Stimulated activated CD8-positive, alpha-beta memory T cell treated with anti-CD3 and anti-CD28 coated beads, Interleukin-4, amount 100 ng/mL, for 4 hours (primary cell): ENCODE measurements at places on chromosomes 4 and X.

GRCh38 chrX:124125471-124125870, 164.0 kb downstream of the STAG2 start:
- no peak for DNase-seq

DNA sequence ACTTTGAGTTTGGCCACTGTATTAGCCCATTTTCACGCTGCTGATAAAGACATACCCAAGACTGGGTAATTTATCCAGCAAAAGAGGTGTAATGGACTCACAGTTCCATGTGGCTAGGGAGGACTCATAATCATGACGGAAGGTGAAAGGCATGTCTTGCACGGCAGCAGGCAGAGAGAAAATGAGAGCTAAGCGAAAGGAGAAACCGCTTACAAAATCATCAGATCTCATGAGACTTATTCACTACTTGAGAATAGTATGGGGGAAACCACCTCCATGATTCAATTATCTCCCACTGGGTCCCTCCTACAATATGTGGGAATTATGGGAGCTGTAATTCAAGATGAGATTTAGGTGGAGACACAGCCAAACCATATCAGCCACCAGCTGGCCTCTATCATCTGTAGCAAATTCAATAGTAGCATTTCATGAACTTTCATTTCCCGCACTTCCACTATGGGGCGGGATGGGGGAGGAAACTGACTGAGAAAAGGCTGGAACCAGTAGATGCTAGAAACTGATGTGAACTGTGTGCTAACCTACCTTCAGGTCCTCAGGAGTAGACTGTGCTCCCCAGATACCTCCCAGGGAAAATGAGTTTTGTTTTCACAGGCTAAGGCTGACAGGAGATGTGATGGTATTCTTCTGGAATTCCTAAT, 35.3 kb upstream of the LGI2 start:
- DNase-seq, result no peak

DNA sequence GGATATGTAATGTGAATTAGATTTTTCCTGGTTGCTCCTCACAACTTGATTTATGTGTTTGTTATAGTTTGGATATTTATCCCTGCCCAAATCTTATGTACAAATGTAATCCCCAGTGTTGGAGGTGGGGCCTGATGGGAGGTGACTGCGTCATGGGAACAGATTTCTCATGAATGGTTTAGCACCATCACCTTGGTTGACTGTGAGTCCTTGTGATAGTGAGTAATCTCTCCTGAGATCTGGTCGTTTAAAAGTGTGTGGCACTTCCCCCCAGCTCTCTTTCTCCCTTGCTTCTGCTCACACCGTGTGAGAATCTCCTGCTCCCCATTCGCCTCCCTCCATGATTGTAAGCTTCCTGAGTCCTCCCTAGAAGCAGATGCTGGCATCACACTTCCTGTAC, 2.2 kb downstream of the MID2 start:
- DNase-seq, result no peak

GRCh38 chrX:26562156-26562555, 346.2 kb downstream of the MAGEB5 start:
- no peak for DNase-seq

- no peak for DNase-seq
Measured at GRCh38 chr4:102522031-102522440, 20.9 kb downstream of the NFKB1 start.

GRCh38 chrX:148135738-148136137, 154.6 kb downstream of the FMR1NB start:
- no peak for DNase-seq

DNA sequence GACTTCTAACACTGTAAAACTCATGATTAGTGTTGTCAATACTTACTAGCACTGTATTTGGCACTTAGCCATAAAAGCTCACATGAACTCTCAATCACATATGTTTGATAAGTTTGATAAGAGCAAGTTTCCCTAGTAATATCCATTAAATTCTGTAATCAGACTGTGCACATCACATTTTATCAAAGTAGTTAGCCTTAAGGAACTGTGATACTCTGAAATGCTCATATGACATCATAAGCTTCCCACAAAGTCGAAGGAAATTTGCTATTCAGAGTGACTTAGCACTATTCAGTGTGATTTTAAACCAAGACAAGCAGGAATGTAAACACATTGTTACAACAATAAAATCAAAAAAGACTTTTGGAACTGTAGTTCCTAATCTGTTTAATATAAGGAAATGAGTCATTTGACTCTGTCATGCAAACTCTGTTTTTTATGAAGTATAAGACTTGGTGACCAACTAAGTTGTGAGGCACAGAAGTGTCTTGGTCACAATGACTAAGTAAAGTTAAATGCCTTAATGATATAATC, 6.7 kb downstream of the SLC7A11 start:
- no peak for DNase-seq

DNA sequence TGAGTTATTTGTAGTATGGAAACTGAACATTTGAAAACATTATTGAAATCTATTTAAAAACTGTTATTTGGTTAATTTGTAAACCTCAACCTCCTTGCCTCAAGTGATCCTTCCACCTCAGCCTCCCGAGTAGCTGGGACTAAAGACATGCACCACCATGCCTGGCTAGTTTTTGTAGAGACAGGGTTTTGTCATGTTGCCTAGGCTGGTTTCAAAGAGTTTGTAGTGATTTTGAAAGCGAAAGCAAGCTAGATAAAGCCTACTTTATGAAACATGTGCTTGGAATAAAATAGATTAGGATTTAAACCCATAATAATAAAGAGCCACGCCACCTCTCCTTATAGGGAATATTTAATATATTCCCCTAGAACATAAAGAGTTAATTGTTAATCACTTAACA, 23.5 kb downstream of the ARSJ start:
- DNase-seq, result no peak

DNA sequence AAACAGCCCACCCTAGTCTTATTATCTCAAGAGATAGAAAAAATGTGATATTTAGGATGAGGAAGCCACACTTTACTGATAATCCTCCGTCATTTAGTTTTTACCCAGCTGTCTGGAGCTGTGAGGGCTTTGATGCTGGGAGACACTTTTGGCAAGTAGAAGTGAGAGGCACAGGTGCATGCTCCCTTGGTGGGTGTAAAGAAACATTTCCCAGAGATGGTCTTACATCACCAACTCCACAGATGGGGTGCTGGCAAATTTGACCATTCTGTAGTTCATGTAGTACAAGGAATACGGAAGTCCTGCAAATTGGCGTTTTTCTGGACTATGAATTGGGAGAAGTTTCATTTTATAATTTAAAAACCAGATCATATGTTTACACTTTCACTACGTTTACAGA, 28.5 kb downstream of the TRIM61 start:
- DNase-seq, result no peak

- no peak for DNase-seq
Measured at GRCh38 chrX:109783701-109784079, 50.6 kb upstream of the ACSL4 start.

DNA sequence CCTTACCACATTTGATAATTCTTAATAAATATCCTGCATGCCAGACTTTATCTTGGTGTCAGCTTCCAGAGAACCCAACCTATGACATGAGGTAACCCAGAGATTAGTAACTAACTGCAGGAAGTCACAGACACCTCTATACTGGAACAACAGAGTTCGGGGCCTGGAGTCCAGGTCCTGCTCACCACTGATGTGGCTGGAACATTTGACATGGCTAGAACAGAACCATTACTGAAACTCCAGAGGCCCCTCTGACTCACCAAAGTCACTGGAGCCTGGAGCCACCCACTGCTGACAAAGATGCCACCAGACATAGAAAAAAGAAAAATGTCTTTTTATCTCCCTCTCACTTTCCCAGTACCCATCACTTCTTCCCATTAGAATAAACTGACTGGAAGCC, 403.7 kb downstream of the MID1IP1 start:
- no peak for DNase-seq

DNA sequence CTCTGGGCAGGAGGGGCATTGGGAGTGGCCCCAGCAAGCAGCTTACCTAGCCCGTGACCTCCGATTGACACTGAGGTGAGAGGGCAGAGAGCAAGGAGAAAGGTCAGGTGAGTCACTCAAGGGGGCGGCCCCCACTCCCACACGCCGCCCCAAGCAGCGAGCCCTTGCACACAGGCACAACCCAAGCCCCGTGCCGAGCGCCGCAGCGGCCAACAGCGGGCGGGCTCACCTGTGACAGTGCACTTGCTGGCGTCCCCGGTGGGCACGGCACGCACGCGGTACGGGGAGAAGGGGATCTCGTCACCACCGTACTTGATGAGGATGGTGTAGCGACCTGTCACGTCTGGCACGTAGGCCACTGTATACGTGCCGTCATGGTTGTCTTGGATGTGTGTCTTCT, 17.2 kb downstream of the FLNA start:
- no peak for DNase-seq

DNA sequence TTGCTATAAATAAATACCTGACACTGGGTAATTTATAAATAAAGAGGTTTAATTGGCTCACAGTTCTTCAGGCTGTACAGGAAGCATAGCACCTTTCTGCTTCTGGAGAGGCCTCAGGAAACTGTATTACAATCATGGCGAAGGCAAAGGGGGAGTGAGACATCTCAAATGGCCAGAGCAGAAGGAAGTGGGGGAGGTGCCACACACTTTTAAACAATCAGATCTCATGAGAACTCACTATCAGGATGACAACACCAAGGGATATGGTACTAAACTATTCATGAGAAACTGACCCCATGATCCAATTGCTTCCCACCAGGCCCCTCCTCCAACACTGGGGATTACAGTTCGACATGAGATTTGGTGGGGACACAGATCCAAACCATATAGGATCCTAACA, 11.7 kb upstream of the TCEAL9 start:
- DNase-seq, result no peak

DNA sequence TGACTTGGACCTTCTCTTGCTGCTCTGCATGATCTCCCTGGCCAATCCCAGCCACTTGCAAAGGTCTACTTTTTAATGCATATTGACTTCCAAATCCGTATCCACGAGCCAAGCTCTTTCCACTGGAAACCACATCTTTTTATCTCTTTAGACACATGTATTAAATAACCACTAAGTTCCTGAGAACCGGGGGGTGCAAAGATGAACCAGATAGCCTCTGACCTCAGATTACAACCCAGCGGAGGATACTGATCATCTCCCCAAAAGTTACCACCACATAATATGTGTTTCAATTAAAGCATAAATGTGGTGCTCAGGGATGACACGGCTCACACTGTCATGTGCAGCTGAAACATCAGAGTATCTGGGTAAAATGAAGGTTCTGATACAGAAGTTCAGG, 40.4 kb upstream of the FAM9B start:
- DNase-seq, result no peak

DNA sequence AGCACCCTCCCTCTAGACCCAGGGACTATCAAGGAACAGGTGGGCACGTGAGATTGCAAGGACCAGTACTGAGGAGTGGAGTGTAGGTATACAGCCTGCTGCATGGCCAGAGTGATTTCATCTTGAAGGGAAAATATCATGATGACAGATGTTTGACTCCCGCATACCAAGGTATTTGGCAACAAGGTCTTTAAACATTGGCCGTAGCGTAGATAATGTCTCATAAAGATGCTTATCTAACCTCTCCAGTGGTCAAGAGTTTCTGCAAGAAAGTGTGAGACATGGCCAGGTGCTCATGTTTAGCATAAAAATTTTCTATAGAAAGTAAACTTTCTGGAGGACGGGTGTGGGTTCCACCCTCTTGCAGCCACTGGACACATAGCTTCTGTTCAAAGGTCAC, 18.7 kb upstream of the ZNF630 start:
- no peak for DNase-seq

DNA sequence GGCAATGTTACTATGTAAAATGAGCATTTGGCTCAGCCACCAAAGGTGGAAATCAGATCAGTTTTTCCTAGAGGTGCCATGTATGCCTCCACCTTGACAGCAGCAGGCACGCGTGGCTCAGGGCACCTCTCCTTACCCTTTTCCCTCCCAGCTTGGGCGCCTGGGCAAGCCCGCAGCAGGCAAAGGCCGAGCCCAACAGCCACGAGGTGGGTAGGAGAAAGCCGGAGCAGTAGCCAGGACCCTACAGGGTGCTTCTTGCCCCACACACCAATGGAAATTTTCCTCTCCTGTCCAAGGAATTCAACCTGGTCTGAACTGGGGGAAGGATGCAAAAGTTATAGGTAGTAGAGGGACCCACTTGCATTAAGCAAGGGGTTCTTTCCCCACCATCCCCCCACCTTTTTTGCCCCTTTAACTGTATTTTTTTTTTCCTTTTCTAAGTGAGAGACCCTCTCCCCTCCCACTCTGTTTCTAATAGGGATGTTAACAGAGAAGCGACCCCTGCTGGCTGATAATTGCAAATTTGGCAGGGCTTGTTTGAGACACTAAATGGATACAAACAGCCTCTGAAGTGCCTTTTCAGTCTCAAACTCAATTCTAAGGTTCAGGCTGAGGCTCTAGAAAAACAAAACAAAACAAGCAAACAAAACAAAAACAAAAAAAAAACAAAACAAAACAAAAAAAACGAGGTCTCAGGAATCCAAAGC, 895.1 kb downstream of the PCDH18 start:
- no peak for DNase-seq

DNA sequence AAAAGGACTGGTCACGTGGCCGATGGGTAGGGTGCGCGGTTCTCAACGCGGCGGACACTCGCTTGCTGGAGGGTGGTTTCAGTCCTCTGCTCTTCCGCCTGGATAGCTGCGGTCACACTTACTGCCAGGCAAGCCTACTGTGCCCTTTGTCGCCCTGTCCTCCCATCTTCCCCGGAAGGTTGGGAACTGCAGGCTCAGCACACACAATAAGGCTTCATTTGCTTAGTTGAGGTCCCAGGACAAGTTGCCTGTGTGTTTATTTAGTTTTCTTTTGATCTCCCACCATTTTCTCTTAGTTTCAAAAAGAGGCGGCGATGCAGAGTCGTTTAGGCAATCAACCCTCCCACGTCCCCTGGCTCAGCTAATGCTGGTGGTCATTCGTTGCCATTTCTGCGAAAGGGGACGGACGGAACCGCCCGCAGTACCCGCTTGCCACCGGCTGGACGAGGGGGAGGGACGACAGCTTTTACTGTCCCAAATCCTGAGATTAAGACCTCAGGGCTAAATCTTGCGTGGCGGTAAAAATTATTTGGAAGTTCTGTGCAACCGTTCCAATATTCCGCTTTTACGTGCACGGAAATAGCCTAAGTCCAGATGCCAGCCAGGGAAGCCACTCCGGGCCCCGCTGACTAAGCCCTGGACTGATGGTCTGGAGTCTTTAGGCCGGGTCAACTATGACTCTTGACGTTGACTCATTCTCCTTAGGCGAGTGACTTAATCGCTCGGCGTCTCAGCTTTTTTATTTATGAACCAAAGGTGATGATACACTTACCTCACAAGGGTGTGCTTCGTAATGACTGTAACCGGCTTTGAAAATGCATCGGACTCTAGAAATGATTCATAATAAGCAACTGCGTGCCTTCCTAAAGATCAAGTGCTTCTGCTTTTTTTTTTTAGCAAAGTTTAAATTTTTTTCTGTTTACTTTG, 671 bp upstream of the EIF4E start:
- DNase-seq, result peak; percentile 8

DNA sequence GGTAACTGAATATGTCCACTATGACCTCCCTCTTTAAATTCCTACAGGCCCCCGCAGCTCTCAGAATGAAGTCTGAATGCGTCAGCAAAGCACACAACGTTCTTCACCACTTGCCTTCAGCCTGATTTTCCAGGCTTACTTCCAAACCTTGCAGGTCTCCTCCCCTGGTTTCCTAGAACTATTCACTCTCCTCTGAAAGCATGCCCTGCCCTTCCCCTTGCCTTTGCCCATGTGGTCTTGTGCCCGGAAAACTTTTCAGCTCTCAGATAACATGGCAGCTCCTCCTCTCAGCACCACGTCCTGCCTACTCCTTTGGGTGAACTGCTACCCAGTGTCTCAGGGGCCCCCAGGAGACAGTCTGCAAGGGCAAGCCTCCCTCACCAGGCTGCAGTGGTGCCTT, 268.5 kb upstream of the LDB2 start:
- no peak for DNase-seq
